ENCODE measurements at places on chromosomes 1 and 21.

GRCh38 chr1:147892731-147893214 is 9.8 kb upstream of the GJA8 start:
- peak; percentile 30 for DNase-seq

- DNase-seq = no peak
Observed at GRCh38 chr1:111505641-111506119, 2.2 kb upstream of the ADORA3 start.

- DNase-seq = no peak
Observed at GRCh38 chr1:25477448-25478034, 46.8 kb downstream of the MACO1 start.

- DNase-seq = no peak
Observed at GRCh38 chr1:171484760-171485374, 463 bp upstream of the PRRC2C start.

DNA sequence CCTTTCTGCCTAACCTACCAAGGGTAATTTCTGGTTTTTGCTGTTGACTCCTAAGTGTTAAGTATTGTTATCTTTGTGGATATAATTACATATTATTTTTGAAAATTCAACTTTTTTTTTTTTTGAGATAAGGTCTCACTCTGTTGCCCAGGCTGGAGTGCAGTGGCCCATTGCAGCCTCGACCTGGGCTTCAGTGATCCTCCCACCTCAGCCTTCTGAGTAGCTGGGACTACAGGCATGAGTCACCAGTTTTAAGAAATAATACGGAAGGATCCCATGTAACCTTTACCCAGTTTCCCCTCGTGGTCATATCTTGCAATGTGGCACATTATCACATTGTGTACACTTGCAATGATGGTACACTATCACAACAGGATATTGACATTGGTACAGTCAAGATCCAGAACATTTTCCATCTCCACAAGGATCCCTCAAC is 3.1 kb downstream of the CHD1L start:
- DNase-seq = no peak

DNA sequence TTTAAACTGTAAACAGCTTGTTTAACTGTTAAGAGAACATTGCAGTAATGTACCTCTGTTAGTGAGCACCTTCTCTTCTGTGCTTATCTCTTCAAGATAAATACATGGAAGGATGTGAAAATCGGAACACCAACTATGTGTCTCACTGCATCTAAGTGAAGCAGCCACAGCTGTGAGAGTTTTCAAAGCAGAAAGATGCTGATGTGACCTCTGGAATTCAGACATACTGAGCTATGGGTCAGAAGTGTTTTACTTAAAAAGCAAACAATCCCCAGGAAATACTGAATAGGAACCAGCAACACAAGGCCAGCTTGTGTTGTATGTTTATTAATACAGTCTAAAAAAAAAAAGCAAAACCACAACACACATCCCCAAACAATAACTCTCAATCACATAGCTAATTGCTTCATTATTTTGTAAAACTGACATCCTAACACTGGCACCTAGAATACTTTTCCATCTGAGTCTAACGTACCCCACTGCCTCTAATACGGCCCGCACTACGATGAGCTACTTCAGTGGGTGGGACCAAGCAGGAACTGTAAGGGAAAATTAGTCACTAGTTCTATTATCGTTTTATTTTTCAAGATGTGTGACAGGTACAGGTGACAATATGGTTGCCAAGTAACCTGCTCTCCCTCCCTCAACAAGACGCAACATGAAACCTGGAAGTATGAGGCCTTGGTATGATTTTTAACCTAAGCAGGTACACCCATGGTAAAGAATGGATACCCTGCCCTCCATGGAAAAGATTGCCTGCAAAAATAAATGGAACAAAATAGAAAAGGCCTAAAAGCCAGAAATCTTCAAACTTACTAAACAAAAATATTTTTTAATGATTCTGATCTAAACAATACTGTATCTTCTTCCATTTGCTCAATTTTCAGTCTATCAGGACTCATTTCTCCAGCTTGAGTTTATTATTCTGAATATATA is 13.9 kb downstream of the ERRFI1 start:
- no peak for DNase-seq

DNA sequence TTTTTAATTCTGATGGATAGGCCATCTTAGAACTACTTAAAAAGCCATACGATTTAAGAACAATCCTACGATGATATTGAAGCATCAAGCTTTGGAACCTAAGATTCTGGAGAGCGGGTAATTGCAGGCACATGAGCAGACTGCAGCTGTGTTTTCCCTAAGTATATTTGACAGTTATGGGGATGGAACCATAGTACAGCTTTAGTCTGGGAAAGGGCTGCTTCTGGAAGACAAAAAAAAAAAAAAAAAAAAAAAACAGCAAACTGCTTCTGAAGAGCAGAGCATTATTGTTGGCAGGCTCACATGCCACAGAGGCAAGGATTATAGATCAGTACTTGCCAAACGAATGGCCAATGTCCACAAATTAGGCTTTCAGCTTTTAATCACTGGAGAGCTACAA is 1618.7 kb downstream of the AMY1C start:
- DNase-seq = no peak

Measured in activated gamma-delta T cell treated with Interleukin-2 at 50 U/mL for 16 hours (primary cell).